Choroid plexus epithelial cell (primary cell): ENCODE measurements at places on chromosomes 12 and 14.
A peak's percentile ranks its signal among the peaks of the same experiment; 100 is the strongest.

GRCh38 chr14:71078500-71078899 is 171.2 kb downstream of the PCNX1 start:
- no peak for DNase-seq

GRCh38 chr14:24920265-24921075 is 129.5 kb downstream of the STXBP6 start:
- DNase-seq, result no peak

DNA sequence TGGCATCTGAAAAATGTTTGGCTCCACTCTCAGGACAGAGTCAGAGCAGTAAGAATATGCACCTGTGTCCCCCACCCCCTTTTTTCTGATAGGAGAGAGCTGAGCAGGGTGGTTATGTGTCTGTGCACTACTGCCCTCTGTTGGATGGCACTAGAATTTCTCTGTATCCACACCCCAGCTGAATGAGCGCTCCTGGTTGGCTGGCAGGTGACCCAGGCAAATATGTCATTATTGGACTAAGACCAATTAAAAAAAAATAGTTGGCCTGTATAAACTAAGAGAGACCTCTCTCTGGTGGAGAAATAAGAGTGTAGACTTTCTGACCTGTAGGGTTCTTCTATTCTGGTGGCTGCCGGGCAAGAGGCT is 107.0 kb downstream of the PTCSC3 start:
- peak; percentile 51 for DNase-seq

DNA sequence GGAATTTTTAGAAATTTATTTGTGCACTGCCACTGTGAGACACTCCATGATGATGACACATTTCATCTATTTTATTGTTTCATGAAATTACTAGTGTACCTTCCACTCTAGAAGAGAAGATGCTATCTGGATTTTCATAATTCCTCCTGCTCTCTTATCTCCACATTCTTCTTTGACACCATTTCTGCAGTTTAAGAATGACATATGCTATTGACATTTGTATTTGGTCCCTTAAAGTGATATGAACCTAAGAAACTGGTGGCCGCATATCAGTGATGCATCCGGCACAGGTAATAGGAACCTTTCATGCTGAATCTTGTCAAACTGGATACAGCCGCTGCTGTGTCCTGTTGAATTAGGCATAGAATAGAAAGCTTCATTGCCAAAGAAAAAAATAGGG is 696.3 kb downstream of the TMEM121 start:
- no peak for DNase-seq

DNA sequence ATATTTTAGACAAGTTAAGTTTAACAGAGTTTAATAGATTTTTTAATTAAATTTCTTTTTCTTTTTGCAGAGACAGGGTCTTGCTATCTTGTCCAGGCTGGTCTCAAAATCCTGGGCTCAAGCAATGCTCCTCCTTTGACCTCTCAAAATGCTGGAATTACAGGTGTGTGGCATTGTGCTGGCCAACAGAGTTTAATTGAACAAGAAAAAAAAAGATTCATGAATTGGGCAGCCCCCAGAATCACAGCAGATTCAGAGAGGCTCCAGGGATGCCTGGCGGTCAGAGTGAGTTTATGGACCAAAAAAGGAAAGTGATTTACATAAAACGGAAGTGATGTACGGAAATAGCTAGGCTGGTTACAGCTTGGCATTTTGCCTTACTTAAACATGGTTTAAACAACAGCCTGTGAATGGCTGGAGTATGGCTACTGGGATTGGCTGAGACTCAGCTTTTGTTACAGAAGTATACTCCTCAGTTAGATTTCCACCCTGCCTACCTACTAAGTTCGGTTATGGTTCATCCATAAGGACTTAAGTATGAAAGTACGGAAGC is 14.5 kb upstream of the TESPA1 start:
- no peak for DNase-seq

GRCh38 chr12:20369305-20370013 is 1.1 kb downstream of the PDE3A start:
- peak; percentile 65 for DNase-seq

GRCh38 chr12:32146074-32146873 is 39.6 kb downstream of the BICD1 start:
- DNase-seq, result no peak

GRCh38 chr14:87888136-87888999 is 104.6 kb downstream of the GALC start:
- DNase-seq, result no peak

DNA sequence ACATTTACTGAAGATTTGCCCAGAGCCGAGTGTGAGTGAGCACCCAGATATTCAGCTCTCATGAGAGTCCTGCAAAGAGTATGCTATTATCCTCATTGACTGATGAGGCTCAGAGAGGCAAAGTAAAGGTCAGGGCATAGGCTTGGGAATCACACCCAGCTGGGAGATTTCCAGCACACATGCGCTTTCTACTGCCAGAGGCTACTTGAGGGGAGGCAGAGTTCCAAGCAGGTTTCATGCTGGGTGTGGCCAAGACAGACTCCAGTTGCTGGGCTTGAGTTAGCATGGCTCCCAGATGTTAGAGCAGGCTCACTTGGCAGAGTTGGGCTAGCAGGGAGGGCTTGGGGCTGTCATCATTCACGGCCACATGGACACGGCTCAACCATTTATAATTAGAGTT is 14.4 kb upstream of the FAM181A start:
- no peak for DNase-seq

DNA sequence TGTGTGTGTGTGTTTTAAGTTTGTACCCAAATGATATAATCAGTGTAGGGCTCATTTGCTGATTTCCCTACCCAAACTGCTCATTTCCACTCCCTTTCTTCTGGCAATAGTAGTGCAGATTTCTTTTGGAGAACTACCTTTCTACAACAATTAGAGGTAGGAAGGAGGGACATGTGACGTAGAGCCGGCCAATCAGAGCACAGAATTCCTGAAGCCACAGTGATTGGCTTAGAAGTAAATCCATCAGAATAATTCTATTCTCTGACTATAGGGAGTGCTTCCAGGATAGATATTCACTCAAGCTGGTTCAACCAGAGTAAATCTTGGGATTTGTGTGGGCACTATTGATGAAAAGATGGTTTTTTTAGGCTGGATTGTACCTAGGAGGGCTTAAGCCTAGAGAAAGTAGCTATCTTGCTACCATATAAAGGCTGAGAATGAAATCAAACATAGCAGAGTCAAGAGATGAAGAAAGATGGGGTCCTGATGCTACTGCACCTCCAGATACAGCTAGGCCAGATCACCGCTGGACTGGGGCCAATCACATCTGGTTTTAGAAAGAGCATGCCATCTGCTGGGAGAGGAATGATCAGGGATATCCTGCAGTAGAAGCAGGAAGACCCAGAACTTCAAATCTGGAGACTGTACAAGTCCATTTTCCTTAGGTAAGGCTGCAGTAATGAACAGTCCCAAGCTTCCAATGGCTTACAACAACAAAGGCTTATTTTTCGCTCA is 54.1 kb upstream of the NUAK1 start:
- DNase-seq, result no peak

GRCh38 chr12:96994900-96995299 is 87.8 kb downstream of the NEDD1 start:
- no peak for DNase-seq

DNA sequence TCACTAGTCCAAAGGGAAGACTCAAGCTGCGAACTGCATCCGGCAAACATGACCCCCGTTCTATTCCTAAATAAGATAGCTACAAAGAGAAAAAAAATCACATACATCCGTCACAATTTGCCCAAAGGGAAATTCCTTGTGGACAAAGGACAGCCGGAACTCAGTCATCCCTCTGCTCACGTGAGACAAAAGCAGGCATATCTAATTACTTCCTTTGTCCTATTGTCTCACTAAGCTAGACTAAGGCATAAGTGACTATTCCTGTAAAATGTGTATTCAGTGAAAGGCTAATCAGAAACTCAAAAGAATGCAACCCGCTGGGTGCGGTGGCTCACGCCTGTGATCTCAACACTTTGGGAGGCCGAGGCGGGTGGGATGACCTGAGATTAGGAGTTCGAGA is 27.2 kb upstream of the NINJ2 start:
- DNase-seq, result no peak
